ENCODE measurements at places on chromosomes 4 and X.

- DNase-seq: peak; percentile 5
These were observed 1.6 kb upstream of the ARMCX6 start for GRCh38 chrX:101619364-101619763.

DNA sequence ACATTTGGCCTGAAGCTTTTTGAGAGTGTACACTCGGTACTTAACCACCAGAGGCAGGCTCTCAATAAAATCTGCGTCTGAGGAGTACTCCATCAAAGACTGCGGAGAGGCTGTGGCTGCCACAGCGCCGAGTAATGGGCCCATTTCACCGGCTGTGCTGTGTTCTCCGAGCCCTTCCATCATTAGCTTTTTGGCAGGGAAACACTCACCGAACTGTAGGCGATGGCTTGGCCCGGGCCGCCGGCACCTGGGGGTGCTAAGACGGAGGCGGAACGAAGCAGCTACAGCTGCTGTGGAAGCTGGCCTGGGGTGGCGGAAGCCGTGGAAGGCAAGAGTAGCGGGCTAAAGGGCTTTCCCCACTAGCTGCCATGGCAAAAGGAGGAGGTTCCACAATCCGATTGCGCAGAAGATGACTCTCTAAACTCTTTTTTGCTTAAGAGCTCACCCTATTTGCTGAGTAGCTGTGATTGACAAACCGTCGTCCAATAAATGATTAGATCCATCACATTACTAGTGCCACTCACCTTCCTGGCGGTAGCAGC lies 48.5 kb upstream of the PABPC1L2A start:
- no peak for DNase-seq

DNA sequence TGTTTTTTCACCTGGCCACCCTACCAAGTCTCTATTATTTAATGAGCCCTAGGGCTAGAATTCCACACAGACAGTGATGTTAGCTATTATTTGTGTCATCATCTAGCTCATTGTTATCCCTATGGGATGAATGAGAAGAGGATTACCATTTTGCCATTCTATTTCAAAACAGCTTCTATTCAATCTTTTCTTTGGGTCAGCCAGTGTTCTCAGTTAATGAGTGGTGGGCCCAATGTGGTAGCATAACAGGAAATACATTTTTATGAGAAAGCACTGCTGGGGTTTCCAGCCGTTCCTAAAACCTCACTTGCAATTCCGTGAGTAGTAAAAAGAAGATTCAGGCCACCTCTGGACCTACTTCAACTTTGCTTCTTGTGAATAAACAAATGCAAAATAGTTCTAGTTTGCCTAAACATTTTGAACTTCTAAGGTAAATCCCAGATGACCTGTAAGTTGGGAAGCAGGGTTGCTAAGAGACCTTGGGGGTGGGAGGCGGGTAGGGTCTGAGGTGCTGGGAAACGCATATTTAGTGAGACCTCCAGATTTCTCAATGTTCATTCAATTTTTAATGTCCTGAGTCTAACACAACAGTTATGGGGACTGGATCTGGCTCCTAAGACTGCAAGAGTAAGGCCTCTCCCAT lies 24.8 kb upstream of the CYP2U1 start:
- no peak for DNase-seq

- DNase-seq: no peak
These were observed 86.0 kb downstream of the LRP2BP start for GRCh38 chr4:185309770-185310169.

- no peak for DNase-seq
These were observed 27.5 kb downstream of the HUWE1 start for GRCh38 chrX:53659039-53659438.

GRCh38 chrX:49102190-49102589 lies 21.3 kb downstream of the GPKOW start:
- DNase-seq: no peak

- DNase-seq: no peak
These were observed 38.2 kb downstream of the HTRA3 start for GRCh38 chr4:8307714-8308113.

GRCh38 chr4:114941503-114941902 lies 171.9 kb downstream of the NDST4 start:
- no peak for DNase-seq

GRCh38 chr4:1511441-1512041 lies 105.3 kb upstream of the NKX1-1 start:
- peak; percentile 16 for DNase-seq

GRCh38 chrX:47597222-47597621 lies 15.0 kb downstream of the TIMP1 start:
- DNase-seq: no peak

GRCh38 chrX:119391279-119391678 lies 7.9 kb upstream of the SLC25A43 start:
- DNase-seq: no peak

GRCh38 chr4:2248821-2249261 lies 6.9 kb upstream of the HAUS3 start:
- DNase-seq: no peak

GRCh38 chr4:143359644-143360193 lies 23.0 kb downstream of the GAB1 start:
- DNase-seq: no peak

- DNase-seq: no peak
These were observed 25.4 kb downstream of the TMSB4X start for GRCh38 chrX:13000301-13000811.

- peak; percentile 90 for DNase-seq
These were observed 51.7 kb upstream of the GPM6B start for GRCh38 chrX:13868591-13868990.

DNA sequence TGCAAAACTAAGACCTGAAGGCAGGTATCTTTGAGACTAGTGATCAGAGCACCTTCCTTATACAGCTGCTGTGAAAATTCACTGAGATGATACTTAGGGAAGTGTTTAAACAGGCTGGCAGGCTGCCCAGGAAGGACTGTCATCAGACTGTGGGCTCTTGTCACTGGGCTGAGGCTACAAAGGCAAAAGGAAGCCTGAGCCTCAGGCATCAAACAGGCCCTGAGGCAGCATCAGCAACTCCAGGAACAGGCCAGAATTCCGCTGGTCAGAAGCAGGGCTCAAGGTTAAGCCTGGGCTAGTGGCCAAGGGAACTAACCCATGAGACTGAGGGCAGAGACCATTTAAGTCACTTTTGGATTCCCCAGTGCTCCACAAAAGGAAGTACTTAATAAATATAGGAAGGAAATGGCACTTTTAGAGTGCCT lies 12.8 kb downstream of the PJA1 start:
- peak; percentile 39 for DNase-seq

GRCh38 chr4:88814043-88814617 lies 116.5 kb upstream of the NAP1L5 start:
- no peak for DNase-seq

DNA sequence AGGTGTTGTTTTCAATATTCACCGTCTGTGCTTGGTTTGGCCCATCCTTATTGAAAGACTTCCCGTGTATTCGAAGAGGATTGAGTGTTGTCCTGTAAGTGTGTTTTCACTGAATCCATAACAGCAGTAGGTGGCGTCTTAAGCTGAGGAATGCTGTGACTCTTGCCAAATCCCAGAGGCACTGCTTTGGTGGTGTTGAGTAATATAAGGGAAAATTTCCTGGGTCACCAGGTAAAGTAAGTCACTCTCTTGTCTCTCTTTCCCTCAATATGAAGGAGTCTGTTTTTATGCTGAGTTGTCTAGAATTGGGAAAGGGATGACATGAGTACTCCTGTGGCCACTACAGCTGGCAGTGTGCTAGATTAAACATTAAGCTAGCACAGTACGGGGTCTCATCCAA lies 146.7 kb upstream of the ZXDB start:
- DNase-seq: no peak

DNA sequence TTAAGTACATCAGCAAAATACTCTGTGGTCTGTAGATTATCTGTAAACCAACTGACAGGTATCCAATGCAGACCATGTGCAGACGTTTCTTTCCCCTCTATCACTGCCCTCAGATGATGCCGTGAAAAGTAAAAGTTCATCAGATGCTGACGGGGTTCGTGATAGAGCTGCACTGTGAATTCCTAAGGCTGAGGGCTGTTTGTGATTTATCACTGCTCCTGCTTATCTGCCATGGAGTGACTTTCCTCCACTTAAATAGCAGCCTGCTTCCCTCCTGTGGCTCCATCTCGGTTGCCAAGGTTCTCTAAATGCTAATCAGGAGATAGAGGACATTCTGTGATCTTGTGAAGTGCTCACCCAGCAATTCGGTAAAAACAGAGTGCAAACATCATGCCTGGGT lies 89.3 kb upstream of the SRD5A3 start:
- no peak for DNase-seq

- DNase-seq: no peak
These were observed 331.1 kb downstream of the ADGRL3 start for GRCh38 chr4:61531188-61531587.

DNA sequence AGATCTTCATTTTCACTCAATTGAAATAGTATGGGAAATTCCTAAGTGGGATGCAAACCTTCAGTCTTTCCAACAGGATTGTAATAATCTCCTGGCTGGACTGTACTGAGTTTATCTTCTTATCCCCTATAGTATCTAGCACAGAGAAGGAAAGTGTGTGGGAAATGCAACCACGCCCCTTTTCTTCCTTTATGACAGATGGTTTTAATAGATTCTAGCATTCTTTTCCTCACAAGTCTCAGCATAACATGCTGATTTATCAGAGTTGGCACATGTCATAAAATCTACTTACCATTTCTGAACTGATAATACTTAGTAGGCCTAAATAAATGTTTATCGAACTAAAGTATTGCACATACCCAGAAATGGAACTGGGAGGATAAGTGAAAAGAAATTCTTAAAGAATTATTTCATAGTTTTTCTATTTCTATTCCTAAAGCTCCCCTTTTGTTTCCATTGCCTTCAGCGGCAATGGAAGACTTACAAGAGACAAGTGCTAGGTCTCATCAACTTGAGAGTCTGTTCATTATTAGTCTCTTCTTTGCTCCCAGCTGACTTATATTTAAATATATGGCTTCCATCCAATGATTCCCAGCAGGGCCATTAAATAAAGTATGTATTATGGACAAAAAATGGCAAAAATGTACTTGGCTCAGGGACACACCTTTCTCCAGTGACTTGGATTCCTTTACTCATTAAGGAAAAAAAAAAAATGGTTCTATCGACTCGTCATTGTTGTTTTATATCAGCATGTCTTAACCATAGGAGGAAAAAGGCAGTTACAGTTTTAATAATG lies 484.5 kb downstream of the IL1RAPL1 start:
- peak; percentile 77 for DNase-seq

DNA sequence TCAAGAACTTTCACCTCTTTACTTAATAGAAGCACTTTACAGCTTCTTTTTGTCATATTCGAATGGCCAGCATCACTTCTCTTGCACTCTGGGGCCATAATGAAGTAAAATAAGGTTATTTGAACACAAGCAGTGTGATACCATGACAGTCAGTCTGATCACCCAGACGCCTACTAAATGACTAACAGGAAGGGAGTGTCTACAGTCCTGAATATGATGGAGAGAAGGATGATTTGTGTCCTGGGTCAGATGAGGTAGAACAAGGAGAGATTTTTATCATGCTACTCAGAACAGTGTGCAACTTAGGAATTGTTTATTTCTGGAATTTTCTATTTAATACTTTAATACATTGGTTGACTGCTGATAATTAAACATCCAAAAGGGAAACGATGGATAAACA lies 284.2 kb upstream of the F9 start:
- no peak for DNase-seq

- DNase-seq: no peak
These were observed 741.6 kb downstream of the TRAM1L1 start for GRCh38 chr4:116343809-116344208.

- no peak for DNase-seq
These were observed 32.3 kb upstream of the TFDP3 start for GRCh38 chrX:133250184-133251100.

GRCh38 chr4:165915215-165915614 lies 42.2 kb downstream of the TLL1 start:
- no peak for DNase-seq

Measured in fibroblast of skin of back (primary cell).